ENCODE measurements at places on chromosomes 16 and 17.

DNA sequence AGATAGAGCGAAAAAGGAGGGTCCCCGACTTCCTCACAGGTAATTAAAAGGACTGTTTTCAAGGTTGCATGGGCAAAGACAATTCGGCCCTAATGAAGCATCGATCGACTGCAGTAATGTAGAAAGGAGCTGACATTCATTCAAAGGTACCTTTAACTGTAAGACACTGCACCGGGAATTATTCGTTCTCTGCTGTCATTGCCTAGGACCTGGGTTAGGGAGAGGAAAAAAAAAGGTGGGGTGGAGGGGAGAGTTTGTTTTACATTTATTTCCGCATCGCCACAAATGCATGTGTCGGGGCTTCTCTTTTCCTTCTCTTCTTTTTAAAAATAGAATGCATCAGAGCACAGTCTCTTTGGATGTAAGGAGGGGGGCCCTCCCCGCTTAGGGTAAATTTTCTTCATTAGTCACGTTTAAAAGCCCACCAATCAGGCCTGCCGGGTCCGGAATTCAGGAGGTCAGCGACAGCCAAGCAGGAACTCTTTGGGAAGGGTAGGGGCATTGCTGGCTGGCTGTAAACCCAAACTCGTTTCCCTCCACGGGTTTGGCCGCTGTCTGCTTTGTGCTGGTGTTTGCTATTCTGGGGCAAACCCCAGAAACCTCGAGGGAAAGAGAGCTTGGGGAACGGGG lies 496.2 kb upstream of the ZFHX3 start:
- no peak for DNase-seq

DNA sequence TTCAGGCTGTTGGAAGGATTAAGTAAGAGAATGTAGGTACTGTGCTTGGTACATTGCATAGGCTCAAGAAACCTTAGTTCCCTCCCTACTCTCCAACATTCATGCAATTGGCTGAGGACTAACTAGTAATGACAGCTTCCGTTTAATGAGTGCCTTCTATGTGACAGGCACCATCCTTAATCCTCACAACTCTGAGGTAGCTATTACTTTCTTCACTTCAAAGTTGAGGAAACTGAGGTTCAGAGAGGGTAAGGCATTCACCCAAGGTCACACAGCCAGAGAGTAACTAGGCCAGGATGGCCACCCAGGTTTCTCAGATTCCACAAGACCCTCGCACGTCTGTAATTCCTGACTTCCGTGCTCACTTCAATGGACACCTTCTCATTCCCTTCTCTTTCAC lies 22.2 kb downstream of the UNC119 start:
- DNase-seq = no peak

DNA sequence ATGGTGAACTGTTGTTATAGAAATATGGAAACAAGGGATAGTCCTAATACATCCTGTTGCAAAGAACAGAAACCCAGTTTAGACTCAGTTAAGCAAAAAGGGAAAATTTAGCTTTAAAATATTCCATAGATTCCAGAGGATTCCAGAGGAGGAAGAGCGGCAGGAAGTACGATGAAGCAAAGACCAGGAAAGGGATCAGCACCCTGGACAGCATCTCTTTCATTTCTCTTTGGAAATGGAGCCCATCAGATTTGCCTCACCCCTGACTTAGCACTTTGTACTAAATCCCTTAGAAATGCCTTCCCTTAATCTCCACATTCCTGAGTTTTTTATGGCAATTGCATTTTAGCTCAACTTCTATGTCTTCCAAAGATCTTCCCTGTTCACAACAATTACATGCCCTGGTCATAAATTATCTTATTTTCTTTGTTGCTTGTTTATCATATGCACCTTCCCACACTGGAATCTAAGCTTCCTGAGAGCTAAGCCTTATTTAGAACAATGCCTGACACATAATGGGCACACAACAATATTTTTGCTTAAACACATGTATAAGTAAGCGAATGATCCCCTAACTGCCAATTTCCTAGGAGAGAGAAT lies 150.0 kb upstream of the RBFOX1 start:
- DNase-seq = no peak

DNA sequence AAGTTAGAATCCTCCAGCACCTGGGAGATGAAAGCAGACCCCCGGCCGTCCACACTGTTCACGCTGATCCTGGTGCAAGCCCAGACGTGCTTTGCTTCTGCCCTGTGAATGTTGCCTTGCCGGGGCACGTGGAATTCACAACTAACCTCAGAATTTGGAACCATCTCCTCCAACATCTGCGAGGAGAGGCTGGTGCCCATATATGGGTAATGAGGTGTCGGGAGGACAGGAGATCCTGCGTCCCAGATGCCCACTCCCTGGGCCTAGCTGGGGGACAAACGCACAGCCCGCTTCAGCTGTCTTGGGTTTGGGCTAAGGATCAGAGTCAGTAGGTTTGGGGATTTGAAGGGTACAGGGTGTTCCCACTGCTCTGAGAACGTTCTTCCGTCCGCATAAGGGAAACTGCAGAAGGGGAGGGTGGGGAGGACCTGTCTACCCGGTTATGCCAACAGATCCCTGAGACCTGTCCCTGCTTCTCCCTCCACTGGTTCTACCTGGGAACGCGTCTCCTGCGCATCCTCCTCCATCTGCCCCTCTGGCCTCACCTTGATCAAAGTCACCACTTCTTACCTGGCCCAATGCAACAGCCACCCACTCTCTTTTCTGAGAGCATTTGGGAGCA lies 14.1 kb downstream of the PPL start:
- no peak for DNase-seq

DNA sequence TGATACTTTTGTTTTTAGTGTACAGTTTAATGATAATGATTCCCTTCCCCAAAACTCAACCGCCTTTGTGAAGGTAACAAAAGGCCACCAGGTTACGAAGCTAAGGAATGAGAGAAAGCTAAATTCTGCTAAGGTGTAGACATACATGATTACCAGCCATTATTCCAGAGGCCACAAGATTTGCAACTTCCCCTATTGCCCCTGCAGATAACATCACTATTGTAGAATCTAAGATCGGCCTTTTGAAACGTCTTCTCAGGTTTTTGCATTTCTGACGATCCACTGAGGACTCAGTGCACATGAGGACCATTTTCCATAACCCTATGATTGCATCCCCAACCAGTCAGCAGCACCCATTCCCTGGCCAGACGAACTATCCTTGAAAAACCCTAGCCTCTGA lies 33.9 kb upstream of the SNN start:
- no peak for DNase-seq

GRCh38 chr17:82963104-82963950 lies 116.1 kb upstream of the METRNL start:
- peak; percentile 29 for DNase-seq

DNA sequence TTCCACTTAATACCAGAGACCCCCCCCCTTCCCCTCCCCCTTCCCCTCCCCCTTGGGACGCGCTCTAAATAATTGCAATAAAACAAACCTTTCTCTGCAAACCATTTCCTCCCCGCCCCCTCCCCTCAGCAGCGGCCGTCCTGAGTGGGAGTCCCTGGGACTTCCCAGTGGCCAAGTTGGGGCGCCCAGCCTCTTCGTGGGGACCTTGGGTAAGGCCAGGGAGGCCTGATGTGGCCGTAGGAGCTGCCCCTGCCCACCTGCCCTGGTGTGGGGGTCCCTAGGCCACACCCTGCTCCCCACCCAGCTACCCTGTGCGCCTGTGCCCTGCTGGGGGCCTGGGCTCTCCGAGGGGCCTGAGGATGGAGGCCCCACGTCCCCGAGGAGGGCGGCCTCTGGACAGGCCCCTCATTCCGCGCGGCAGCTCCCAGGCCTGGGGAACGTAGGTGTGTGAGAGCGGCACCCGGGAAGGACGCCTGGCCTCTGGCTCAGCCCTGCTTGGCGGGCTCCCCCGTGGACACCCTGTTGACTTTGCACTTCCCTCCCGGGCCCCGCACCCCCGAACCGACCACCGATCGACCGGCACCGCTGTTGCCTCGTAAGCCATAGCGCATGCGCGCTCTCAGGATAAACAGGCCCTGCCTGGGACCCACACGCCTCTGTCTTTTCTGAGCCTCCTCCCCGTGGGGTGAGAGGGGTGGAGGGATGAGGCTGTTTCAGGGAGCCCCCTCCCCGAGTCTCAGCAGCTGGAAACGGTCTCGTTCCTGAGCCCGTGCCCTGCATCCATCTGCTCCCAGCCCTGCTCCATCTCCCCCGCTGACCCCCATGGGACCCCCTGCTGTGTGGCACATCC lies 9.0 kb downstream of the NTHL1 start:
- DNase-seq = no peak

- DNase-seq = no peak
Measured at GRCh38 chr16:81888520-81889394, 109.7 kb downstream of the PLCG2 start.

GRCh38 chr16:78566397-78567073 lies 467.1 kb downstream of the WWOX start:
- DNase-seq = no peak

GRCh38 chr16:29192329-29193247 lies 207.7 kb downstream of the LAT start:
- DNase-seq = no peak

DNA sequence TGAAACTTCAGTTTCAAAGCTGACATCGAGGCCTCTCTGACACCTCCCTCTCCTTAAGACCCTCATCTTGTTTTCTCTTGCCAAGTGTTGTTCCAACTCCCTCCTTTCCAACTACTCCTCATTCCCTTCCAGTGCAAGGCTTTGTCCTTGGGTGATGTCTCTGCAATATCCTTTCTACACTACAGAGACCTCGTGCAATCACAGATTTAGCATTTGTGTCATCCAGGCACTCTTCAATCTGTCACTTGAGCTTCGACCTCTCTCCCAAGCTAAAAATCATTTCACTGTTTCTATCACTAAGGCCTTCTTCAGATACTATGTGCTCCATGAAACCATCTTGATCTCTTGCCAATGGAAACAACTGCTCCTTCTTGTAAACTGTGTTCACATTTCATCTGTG lies 31.6 kb downstream of the TEKT3 start:
- no peak for DNase-seq

- no peak for DNase-seq
Measured at GRCh38 chr17:807523-808294, 25.6 kb downstream of the MRM3 start.

DNA sequence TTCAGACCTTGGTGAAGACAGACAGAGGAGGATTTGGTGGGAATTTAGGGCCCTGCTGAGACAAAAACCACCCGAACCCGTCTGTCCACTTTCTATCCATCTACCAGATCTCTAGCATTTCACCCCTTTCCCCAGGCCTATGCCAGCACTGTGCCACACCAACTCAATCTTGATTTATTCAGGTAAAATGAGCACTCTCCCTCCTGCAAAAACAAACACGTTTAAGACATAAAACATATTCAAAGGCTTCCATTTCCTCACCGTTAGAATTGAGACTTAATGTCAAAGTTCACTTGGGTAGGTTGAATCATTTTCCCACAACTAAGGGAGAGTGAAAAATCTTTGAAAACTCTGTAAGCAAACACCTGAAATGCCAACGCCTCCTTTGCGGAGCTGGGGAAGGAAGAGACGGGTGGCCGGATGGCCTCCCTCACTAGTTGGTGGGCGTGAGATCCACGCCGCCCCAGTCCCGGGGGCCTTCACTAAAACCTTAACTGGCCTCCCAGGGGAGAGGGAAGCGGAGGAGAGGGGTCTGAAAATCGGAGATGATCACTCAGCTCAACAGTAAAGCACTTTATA lies 862 bp downstream of the DCAKD start:
- DNase-seq = no peak

DNA sequence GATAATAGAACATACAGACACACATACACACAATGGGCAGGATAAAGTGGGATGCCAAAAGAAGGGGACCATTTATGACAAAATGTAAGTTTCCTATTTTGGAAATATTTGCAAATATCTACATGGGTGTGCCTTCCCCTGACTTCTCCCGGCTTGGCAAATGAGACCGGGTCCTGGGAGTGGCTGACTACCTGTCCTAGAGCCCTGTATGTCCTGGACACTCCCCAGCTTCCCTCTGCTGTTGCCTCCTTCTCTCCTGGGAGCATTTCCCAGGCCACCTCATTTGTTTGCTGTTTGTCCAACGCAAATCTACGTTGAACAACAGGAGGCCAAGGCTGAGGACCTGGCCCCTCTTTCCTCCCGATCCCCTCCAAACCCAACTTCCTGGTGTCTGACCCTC lies 16.9 kb downstream of the PECAM1 start:
- no peak for DNase-seq

DNA sequence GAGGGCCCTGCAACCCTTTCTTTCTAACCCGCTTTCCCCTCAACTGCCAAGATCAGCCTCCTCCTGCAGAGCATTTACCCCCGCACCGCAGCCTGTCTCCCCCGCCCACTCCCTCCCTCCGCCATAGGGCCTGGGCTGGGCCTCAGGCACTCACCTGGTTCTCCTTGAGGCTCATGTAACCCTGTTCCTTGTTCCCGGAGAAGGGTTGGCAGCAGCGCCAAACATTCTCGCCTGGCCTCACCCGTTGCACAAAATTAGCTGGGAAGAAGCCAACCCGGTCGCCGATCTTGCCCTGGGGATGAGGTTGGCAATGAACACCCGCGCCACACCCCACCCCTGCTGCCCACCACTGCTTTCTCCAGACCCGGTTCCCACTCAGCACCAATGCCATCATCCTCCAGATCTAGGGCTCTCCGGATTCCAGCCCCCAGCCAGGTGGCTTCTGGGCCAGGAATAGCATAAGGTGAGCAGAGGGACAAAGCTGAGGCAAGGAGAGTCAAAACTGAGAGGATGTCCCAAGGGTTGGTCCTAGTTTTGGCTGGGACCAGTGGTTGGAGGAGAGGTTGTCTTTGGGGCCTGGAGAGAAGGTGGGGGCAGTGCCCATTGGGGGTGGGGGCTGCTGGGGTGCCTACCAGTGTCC lies 12.8 kb downstream of the STAC2 start:
- no peak for DNase-seq

DNA sequence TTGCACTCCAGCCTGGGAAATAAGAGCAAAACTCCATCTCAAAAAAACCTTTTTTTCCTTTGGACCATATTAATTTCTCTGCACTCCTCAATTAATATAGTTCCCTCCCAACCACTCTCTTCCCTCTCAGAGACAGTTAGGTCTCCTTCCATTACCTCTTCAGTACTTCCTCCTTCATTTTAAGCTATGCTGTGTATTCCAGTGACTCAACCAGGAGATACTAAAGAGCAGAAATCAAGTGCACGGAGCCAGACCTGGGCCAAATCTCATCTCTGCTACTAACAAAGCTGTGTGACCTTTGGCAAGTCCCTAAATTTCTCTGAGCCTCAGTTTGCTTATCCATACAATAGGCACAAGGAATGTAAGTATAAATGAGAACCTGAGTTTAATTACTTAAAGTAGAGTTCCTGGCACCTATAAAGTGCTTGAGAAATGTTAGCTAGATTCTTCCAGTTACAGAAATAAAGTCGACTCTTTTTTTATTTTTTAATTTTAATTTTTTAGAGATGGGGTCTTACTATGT lies 8.5 kb downstream of the PECAM1 start:
- DNase-seq = no peak

- DNase-seq = no peak
Measured at GRCh38 chr17:33085256-33085655, 93.6 kb downstream of the SPACA3 start.

GRCh38 chr17:73990290-73990689 lies 213.2 kb upstream of the RPL38 start:
- DNase-seq = no peak

- DNase-seq = peak; percentile 74
Measured at GRCh38 chr16:2251296-2252111, at the start of gene ECI1. Gene ECI1, minus strand, starts transcription at chr16:2251587. Its CDS starts 21 bp downstream, at chr16:2251566.

Data from foreskin melanocyte (primary cell).